ENCODE measurements at places on chromosomes 2 and 18.

DNA sequence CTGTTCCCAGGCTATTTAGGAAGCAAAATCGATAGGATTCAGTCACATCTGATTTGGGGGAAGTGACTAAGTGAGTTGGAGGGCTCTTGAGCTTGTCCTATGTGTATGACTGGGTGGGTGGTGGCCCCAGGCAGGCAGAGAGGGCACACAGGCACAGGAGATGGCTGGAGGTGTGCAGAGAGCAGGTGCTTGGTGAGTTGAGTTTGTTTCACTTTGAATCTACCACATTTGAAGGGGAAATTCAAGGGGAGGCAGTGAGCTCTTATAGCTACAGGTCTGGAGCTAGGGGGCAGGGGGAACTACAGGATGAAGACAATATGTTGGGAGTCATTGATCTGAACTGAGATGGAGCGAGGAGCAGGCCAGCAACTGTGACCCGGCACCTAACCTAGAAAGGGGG lies 42.5 kb upstream of the TMEM200C start:
- DNase-seq, result no peak

GRCh38 chr2:121019071-121019470 lies 265.9 kb downstream of the TFCP2L1 start:
- DNase-seq, result no peak

GRCh38 chr18:42351455-42351854 lies 396.4 kb downstream of the PIK3C3 start:
- DNase-seq, result no peak

DNA sequence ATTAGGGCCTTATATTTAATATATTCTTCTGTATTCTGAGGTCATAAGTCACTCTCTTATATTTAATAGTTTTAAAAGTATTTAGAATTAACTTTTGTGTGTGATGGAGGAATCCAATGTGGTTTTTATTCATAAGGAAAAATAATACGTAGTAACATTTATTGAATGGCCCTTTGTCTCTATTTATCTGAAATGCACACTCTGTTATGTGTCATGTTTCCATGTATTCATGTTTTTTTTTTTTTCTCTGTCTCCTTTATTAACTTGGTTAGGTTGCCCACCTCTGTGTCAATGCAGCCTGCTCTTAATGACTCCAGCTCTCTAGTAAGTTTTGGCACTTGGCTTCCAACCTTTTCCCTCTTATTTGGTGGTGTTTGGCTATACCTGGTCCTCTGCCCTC lies 33.8 kb downstream of the RNF144A start:
- DNase-seq, result no peak

- no peak for DNase-seq
Observed at GRCh38 chr2:21890041-21890440, 766.3 kb downstream of the TDRD15 start.

DNA sequence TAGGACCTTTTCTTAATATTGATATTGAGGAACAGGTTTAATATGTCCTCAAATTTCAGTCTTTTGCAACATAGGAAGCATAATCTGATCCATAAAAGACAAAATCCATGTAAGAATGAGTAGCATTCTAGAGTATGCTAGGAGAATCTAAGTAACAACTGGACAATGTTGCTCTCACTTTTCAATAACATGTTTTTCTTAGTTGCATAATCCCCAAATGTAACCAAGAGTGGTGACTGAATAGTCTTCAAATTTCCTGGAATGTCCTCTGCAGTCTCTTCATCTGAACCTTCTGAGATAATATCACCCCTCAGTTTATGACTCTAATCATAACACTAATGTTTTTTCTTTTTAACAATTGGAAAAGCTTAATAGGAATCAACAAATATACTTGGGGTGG lies 110.0 kb upstream of the ZEB2 start:
- DNase-seq, result no peak

- peak; percentile 42 for DNase-seq
Observed at GRCh38 chr2:173942861-173943523, 22.2 kb downstream of the SP3 start.

- no peak for DNase-seq
Observed at GRCh38 chr2:10765914-10766313, 44.5 kb downstream of the ATP6V1C2 start.

- no peak for DNase-seq
Observed at GRCh38 chr2:202703091-202703490, 68.3 kb downstream of the FAM117B start.

DNA sequence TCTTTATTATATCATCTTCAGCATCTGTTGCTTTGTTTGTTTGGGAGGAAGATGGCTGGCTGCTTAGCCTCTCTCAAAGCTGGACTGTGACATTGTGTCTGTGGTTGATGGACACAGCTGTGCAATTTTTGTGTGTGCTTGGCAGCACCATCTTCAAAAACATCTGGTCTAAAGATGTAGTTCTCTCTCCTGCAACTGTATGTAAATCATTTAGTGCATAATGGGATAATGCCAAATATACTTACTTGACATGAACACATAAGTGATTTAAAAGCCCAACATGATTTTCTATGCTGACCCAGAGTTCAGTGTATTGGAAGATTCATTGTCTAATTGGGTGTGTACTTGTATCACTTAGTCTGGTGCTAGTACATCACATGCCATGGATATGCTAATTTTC lies 112.2 kb downstream of the MAP4K4 start:
- DNase-seq, result no peak

DNA sequence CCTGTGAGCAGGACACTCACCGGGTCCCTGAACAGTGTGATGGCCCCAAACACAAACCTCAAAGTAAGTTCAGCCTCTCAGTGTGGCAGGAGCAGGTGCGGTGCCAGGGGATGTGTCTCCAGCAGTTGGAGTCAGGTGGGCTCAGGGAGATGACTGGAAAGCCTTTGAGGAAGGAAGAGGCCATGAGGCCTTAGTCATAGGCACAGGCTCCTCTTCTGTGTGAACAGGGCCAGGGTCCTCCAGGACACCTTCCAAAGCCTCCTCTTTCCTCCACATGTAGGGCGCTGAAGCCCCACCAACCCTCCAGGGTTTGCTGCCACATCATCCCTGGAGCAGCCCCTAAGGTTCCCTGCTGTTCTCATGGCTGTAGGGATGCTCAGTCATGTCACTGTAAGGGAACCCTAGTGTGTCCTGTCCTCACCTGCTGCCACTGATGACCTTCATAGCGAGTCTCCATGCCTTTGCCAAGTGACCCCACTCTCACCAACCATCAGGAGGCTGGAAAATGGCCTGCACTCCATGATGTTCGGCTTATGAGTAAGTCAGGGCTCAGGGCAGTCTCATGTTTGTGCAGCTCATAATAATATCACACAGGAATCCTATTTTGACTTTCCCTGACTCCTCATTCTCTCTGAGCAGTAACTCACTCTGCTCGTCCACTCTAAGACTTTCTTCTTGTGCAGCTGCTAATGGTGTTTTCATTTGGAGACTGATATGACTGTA lies 1152.9 kb downstream of the RPIA start:
- DNase-seq, result no peak

GRCh38 chr2:65802298-65802942 lies 370.0 kb upstream of the SPRED2 start:
- DNase-seq, result no peak

DNA sequence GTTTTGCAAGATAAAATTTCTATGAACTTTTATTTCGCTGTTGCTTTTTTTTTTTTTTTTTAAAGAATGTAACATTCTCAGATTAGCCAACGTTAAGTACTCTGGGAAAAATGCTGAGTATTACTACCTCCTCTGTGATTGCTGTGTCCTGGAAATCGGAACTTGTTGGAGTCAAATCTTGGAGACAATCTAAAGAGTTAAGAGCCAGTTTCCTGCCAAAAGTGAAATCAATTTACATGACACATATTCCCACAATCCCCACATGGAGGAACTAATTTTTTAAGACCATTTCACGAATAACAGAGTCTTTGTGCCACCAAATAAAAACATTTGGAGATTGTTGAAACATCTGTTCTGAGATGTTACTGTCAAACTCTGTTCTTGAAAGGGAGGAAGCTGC lies 127.8 kb downstream of the MEP1B start:
- peak; percentile 79 for DNase-seq

DNA sequence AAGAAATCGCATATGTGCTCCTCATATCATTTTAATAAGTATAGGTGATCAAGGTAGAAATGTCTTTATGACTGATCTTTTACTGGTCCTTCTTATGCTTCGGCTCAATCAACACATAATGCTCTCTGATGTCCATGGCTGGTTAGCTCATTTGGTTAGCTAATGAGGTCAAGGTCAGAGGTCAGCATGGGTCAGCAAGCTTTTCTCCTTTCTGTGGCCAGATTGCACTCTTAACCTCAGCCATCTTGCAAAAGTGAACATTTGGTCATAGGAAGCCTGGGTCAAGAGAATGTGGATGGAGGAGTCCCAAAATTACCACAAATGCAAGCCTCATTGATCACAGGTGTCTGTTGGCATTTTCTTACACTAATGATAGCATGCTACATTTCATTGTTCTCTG lies 35.4 kb upstream of the DARS1 start:
- no peak for DNase-seq

DNA sequence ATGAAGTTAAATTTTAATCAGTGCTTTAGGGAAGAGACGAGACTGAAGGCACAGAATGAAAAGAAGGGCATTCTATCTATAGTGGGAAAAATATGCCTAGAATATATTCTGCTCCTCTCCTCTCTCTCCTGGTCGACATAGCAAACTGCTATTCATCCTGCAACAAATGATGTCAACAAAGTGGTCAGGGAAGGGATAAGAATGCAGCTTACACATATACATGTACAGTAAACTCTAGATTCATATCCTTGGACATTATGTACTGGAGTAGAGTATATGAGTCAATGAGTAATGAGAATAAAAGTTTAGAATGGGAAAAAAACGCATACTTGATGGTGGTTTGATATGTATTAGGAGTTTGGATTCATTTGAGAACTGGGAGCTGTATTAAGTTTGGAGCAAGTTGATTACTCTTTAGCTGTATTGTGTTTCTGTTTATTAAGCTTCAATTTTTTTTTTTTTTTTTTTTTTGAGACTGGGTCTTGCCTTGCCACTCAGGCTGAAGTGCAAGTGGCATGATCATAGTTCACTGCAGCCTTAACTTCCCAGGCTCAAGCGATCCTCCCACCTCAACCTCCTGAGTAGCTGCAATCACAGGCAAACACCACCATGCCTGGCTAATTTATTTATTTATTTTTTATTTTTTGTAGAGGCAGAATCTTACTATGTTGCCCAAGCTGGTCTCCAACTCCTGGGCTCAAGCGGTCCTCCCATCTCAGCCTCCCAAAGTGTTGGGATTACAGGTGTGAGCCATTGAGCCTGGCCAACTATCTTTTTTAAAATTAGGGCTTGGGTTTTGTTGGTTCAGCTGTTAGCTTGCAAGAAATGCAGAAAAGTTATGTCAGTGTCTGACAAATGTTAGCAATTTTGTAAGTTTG lies 53.8 kb downstream of the STAT1 start:
- DNase-seq, result peak; percentile 42

- no peak for DNase-seq
Observed at GRCh38 chr2:59924346-59924745, 629.1 kb downstream of the BCL11A start.

GRCh38 chr2:207767461-207768167 lies 2.1 kb downstream of the FZD5 start:
- peak; percentile 36 for DNase-seq

- no peak for DNase-seq
Observed at GRCh38 chr2:74226648-74227213, 28.3 kb downstream of the MTHFD2 start.

DNA sequence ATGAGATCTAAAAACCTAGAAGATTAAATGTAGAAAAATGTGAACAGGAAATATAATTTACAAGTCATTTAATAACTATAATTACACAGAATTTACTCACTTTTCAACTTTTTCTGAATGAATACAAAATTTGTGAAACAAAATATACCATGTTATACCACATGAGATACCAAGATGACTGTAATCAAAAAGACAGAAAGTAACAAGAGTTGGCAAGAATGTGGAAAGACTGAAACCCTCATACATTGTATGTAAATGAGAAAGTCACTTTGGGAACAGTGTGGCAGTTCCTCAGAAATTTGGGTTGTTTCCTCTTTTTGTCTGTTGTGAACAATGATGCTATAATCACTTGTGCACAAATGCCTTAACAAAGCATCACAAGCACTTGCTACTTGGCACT lies 145.4 kb upstream of the ZNF804A start:
- DNase-seq, result no peak

DNA sequence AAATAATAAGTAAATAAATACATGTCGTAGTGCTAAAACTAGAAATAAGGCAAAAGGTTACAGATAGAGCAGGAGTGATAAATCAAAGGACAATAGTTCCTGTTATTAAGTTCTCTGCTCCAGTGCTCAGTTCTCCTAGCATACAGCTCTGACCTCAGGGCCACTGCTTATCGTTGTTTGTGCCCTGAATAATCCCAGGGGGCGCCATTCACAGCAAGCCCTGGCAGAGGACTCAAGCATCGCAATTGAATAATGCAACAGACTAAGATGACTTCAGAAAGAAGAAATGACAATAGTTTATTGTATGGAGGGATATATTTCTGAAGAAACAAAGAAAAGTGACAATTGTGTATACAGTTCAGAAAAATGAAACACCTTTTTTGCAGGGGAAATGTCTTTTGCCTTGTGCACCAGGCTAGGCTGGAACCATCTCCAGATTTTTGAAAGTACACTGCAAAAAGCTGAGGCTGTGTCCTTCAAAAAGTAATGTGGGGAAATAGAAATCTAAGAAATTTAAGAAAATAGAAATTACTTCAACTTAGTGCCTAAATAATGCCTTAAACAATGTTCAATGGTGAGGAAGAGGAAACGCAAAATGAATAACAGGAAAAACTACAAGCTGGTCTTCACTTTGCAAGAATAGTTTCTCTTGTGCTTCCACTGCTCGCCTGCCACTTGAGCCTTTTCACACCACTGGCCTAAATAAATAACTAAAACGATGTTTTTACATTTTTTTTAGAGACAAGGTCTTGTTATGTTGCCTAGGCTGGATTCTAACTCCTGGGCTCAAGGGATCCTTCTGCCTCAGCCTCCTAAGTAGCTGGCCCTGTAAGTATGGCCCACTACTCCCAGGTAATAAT lies 19.0 kb upstream of the CCNYL1 start:
- no peak for DNase-seq

DNA sequence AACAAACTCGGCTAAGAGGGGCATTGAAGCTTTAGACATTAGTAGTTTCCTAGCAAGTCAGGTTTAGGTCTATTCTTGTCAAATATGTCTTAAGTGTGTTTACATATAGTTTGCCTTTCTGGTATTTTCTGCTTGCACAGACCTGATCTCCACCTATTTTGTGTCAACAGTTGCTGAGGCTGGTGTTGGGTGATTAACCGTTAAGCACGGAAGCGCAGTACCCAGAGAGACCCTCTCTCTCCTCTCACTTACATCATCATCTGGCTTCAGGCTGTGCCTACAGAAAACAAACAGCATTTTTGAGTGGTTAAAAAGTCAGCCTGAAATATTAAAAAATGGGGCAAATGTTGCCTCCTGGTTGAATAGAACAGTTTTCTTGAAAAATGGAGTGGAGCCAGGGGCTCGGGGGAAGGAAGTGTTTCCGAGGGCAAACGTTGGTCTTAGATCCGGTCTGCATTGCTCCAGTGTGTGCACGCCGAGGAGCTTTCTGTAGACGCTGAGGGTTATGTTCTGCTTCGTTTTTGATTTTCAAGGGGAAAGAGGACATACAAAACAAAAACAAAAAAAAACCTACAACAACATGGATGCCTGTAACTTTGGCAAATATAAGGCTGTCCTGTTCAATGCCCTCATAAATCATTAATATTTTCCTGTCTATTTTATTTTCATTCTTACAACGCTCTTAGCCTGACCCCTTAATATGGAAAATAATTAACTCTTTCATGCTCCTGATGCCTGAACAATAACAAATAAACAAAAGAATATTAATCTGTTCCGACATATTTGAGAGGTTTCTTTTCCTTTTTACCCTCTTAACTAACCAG lies 120.8 kb downstream of the MEIS1 start:
- peak; percentile 49 for DNase-seq

- DNase-seq, result no peak
Observed at GRCh38 chr2:25650256-25650655, 23.1 kb downstream of the DTNB start.

GRCh38 chr18:38174173-38174572 lies 608.6 kb upstream of the CELF4 start:
- no peak for DNase-seq
